Naive B cell (primary cell): ENCODE measurements at places on chromosomes 12 and 14.

- DNase-seq, result peak; percentile 25
These were observed 19.0 kb downstream of the CORO1C start for GRCh38 chr12:108712165-108712924.

DNA sequence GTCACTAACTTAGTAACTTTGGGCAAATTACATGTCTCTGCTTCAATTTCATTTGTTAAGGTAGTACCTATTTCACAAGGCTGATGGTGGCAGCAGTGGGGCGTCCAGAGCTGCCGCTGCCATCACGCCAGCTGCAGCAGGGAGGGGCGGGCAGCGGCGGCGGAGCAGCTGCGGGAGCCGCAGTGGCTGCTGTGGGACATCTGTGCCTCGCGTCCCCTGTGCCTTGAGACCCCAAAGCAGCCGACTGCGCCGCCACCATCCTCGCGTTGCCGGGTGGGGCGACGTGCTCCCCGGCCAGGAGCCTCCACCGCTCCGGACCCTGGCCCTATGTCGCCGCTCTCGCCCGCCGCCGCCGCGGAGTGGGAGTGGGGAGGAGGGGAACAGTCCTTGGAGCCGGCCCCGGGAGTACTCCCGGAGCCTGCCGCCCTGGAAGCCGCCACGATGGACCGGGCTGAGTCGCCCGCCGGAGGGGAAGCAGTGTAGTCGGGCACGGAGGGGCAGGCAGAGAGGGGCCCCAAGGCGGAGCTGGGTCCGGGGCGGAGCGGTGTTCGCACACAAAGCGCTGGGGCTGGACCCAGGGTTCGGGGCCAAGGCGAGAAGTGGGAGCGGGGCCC is 51.4 kb downstream of the A2M start:
- peak; percentile 26 for DNase-seq

GRCh38 chr12:57477710-57478681 is 1.7 kb downstream of the ARHGAP9 start:
- peak; percentile 55 for DNase-seq

DNA sequence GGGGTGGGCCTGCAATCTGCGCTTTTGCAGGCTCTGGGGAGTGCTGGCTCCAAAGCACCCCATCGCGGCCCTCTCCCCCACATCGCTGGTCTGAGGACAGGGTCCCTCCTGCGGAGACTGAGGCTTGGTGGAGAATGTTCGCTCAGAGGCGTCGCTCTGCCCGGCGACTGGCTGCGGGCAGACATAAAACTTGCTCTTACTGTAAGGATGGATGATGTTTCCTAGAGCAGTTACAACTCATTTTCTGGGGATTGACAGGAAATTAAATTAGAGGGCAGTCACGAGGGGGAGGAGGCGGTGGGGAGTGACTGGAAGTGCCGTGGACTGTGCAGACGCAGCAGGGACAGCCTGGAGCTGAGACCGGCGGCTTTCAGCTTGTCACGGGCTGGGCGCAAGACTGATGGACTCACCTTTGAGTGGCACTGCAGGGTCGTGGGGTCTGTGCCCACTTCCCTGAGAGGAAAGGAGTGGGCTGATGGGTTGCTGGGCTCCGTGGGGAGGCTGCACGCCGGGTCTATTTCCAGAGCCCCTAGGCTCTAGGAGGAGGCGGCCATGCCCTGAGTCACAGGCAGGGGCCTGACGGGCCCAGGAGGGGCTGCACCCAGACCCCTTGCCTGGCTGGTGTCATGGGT is 32.8 kb downstream of the NOC4L start:
- DNase-seq, result no peak

DNA sequence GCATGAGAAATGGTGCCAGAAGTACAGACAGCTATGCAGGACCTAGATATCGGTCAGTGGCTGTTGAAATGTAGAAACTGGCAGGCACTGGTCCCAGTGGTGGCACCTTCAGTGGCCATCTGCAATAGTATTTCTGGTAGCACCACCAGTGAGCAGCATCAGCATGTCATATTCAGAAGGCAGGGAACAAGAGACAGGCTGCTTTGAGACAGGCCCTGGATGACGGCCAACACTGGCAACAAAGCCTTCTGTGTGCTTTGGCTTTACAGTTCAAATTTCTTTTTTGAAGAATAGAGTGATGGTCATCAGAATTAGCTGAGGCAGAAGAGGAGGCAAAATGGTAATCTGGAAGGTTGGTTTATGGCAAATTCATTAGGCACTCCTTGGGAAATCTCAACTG is 273.4 kb upstream of the SLC16A7 start:
- no peak for DNase-seq

DNA sequence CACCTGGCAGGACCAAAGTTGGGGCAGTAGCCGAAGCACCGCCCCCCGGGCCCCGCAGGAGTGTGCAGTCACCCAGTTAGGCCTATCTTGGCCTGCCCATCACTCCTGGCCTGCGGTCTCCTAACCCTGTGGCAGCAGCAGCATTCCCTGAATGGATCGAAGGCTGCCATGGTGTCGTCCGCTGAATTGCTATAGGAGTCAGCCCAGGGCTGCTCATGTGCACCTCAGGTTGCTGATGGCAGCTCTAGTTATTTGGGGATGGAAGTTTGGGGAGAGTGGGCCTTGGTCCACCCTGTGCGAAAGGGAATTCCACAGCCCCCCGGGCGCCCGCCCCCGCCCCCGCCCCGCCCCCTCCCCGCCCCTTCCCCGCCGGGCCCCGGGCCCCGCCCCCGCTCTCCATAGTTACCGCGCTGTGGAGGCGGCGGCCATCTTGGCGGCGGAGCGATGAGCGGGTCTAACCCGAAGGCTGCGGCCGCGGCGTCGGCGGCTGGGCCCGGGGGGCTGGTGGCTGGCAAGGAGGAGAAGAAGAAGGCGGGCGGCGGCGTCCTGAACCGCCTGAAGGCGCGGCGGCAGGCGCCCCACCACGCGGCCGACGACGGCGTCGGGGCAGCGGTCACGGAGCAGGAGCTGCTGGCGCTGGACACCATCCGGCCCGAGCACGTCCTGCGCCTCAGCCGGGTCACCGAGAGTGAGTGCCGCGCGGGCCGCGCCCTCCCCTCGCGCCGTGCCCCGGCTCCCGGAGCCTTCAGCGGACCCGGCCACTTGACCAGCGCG is at the start of gene UNC119B:
TSS of gene UNC119B (plus strand) at position 428 of the 774 bp plus-strand sequence. CDS start at position 445, 17 bp downstream.
- DNase-seq, result peak; percentile 68

DNA sequence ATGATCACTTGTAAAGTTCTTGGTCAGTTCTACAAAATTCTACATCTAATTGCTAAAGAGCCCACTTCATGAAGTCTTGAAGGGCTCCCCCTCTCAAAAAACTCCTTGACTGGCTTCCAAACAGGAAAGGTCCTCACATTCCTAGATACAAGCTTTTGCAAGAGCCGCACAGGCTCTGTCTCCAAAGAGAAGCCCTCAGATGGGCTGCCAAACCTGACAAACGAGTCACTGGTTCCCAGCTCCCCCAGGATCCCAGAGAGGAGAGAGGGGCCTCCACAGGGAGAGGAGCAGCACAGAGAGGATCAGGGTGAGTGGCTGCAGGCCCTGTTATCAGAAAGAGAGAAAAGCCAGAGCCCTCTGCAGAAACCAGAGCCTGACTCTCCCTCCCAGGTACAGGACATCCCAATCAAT is 5.8 kb downstream of the NID2 start:
- no peak for DNase-seq

GRCh38 chr12:113461666-113462065 is 10.0 kb downstream of the LHX5 start:
- no peak for DNase-seq
